ENCODE measurements at places on chromosomes 11 and 22.
A peak's percentile ranks its signal among the peaks of the same experiment; 100 is the strongest.

DNA sequence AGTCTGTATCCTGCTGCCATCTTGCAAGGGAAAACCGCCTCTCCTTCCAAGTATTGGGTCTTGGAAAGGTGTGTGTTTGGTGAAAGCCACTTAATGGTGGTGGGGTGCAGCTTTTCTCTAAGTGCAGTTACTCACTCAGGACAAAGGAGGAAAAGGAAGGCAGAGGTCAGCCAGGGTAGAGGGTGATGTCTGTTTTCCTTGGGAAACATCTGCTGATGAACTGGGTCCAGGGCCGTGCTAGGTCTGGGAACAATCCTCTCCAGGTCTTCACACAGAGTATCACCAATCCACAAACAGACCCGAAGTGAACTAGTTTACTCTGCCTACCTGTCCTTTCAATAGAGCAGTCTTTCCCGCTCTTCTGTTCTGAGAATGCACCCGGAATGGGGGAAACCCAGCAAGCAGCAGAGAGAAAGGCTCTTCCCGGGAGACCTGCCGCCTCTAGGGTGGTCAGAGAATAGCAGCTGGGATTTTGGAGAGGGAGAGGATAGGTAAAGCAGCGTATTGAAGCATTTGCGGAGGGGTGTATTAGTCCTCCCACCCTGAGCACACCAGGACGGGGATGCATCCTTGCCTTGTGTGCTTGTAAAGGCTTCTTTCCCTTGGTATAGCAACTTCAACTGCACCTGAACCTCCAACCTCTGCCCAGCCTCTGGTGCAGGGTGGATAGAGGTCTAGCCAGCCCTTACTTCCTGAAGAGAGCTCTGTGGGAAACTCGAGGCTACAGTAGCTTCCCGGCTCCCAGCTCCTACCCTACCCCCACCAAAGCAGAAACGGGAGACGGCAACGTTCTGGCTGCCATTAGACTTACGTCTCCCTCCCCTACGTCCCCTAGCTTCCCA lies 20.7 kb downstream of the LHFPL7 start:
- DNase-seq: no peak

DNA sequence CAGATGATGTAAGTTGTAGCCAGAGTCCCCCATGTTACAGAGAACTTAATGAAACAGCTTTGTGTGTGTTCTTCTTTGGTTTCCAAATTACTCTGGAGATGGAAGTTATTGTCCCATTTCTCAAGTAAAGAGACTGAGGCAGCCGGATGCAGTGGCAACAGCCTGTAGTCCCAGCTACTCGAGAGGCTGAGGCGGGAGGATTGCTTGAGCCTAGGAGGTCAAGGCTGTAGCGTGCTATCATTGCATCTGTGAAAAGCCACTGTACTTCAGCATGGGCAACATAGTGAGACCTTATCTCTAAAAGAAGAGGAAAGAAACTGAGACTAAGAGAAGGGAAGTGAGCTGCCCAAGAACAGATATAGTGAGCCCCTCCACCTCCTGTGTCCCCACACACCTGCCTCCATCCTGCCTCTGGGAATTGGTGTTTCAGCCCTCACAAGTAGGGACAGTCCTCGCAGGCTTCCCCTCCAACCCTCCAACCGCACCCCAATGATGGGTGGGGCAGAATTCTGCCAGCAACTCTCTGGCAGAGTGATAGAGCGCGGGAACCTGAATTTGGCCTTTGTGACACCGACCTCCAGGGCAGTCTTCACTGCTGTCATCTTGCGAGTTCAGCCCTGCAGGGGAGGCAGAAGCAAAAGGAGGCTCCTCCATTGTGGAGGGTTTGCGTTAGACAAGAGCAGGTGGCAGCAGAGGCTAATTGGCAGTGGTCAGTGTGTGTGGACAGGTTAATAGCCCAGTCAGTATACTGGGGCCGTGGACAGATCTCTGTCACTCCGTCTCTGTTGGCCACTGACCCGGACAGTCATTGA lies 1.6 kb downstream of the PDXP start:
- DNase-seq: no peak

DNA sequence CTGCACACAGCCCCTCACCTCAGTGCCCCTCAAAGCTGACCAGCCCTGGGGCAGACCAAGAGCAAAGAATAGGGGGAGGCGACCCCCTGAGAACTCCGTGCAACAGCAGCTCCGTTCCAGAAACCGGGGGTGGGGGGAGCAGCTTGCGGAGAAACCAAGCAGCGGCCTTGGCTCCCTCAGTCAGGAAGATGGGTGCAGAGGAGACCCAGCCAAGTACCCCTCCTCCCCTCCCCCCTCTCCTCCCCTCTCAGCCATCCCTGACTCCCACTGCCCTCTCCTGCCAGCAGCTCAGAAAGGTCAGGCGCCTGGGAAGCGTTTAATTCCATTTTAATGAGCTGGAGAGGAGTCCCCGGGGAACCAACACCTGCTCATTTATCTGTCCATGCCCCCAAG lies 78.9 kb downstream of the PDE2A start:
- no peak for DNase-seq

GRCh38 chr22:44664149-44664548 lies 37.9 kb upstream of the PRR5 start:
- DNase-seq: peak; percentile 75

DNA sequence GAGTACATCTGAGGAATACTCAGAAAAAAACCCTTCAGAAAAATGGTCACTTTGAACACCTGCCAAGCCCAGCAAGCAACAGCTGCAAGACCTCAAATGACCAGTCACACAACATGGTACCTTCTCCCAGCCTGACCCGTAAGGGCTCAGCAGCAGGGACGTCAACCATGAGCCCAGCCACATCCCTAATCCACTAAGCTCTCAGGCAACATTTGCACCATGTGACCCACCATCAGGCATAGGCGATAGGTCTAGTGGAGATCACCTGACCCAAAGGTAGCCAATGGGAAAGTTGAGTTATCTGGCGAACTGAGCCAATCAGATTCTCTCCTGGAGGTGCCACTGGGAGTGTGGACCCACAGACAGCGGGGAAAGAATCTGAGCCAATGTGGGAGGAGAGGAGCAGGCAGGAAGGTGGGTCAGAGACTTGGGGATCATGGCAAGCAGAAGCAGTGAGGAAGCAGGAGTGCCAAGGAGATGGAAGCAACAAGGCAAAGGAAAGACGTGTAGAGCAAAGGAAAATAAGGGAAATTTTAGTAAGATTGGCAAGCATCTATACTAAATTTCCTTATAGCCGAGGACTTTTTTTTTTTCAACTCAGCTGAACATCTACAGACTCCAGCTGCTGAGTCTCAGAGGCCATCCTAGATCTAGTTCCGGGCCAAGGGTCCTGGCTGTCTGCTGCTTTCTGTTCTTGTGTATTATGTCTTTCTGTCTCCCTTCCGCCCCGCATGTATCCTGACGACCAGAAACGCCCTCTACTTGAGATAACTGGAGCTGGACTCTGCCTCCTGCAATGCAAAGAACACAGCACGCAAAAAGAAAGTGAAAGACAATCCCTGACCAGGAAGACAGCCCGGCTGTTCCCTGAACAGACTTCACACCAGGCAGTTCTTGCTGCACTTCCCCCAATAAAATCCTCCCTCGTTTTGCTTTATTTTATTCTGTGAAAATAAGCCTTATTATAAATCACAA lies 11.0 kb upstream of the PLAAT2 start:
- peak; percentile 72 for DNase-seq

DNA sequence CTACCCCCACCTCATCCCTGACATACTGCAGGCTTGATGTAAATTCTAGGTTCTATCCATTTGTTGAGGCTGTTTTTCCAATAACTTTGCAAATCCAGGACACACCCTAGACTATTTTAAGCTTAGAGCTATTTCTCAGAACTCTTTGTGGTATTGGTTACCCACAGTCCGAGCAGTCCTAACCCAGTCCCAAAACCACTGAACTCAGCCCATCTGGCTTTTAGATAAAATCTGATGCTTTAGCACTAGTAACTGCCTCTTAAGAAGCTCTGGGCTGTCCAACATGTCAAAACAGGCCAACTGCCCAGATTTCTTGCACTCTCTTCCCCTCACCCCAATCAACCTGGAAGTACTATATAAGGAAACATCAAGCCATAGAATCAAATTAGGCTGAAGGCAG lies 344.4 kb upstream of the CADM1 start:
- no peak for DNase-seq

DNA sequence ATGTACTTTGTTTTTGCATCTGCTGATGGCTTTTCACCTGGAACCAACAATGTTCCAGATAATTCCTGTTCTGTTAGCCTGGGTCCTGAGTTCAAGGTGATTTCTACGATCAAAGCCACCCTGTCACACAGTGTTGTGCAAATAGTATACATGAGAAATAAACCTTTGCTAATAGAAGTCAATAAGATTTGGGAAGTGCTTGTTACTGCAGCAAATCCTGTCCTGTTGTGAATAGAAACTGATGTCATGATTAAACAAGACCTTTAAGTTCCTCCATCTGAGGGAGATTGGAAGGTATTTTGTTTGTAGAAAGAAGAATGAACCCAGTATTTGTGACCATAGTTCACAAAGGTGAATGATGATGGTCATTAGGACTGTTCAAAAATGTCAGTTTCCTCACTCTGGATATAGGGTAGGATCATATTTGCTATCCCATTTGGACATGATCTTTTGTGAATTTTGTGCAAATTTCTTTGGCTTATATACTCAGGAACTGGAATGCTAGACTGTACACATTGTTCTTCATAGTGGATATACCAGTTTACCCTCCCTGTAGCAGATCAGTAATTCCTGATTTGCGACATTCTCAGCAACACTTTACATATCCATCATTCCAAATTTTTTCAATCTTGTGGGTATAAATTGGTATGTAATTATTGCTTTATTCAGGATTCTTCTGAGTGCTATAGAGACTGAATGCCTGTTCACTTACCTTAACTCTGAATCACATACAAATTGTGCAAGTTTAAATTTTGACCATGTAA lies 428.5 kb downstream of the METTL15 start:
- DNase-seq: no peak

- no peak for DNase-seq
Observed at GRCh38 chr11:74492084-74492483, 1.4 kb downstream of the LIPT2 start.

GRCh38 chr11:65556470-65557279 lies 1.5 kb downstream of the LTBP3 start:
- DNase-seq: peak; percentile 41

- no peak for DNase-seq
Observed at GRCh38 chr11:85385547-85385946, 241.6 kb downstream of the DLG2 start.

- peak; percentile 56 for DNase-seq
Observed at GRCh38 chr11:76209973-76210930, 4.0 kb upstream of the WNT11 start.

- no peak for DNase-seq
Observed at GRCh38 chr11:20873054-20873453, 203.7 kb downstream of the NELL1 start.

DNA sequence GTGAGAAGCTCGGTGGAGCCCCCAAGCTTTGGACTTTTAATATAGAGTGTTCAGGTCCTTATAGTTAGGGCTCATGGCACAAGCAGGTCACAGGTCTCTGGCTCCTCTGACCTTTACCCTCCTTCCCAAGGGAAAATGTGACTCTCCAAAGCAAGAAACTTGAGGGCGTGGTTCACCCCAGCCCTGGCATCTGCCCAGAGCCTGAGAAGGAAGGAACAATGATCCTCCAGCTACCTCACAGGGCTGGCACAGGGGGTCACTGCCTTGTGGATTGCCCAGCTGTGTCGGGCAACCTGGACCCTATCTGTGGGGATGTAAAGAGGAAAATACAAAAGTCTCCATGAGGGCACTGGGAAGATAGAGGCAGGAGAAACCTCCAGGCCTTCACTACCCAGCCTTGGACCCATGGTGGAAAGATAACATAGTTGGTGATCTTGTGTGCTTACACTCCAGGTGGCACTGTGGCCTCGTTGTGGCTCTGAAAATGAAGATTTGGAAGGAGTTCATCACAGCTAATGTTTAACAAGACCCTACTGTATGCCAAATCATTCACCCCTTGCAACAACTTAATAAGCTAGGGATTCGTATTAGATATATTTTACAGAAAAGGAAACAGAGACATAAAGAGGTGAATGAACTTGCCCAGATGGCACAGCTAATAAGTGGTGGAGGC lies 3.8 kb upstream of the ZNF195 start:
- DNase-seq: no peak

GRCh38 chr22:39300186-39300830 lies 19.1 kb downstream of the RPL3 start:
- DNase-seq: no peak

DNA sequence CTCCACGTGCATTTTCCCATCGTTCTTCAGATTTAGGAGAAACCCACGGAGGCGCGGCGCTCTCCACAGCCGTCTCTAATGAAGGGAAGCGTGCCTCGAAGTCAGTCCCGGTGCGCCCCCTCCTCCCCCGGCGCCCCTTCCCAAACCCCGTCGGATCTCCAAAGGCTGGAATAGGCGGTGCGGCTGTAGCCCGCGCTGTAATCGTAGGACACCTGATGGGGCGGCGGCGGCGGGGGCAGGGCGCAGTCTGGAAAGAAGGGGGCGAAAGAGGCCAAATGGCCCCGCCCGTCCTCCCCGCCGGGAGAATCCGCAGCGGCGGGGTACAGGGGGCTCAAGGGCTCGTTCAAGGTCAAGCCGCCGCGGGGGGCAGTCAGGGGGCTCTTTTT lies 1.3 kb downstream of the FAM181B start:
- no peak for DNase-seq

DNA sequence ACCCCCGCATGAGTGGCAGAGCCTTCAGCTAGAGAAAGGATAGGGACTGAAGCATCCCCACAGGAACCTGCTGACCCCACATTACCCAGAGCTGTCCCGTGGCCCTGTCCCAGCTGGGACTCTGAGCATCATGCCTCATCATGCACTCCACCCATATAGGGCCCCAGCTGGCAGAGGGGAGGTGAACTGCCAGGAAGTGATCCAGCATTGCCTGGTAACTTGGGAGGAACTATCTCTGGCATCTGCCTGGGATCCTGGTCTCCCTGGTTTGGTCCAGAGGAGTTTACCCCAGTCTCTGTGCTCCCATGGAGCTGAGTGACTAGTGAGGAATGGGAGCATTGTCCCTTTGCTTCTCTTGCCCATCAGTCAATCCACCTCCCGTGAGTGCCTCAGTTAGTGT lies 228.8 kb downstream of the GRIK4 start:
- DNase-seq: no peak

DNA sequence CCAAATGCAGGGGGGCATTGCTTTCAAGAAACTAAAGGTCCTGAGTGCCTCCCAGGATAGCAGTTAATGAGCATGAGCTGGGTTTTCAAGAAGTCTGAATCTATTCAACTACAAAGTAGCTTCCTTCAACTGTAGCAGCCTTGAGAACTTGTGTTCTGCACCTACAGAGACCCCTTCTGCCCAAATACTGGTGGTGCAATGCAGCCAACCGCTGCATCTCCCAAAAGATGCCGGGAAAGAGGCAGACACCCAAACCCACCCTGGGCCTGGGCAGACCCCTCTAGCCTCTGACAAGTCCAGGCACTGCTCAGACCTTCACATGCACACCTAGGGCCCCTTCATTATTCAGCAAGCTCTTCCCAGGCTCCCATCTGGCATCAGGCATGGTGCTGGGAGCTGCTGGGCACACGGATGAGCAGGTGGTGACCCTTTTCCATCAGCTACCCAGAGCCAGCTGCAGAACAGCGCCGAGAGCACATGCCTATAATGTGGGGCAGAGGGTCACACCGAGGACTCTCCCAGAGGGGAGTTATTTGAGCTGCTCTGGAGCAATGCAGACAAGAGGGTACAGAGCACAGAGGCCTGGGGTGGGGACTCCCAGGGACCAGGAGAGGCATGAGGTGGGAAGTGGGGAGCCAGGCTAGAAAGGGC lies 44.9 kb upstream of the ETS1 start:
- DNase-seq: peak; percentile 60

- no peak for DNase-seq
Observed at GRCh38 chr11:95739108-95739938, 50.3 kb downstream of the FAM76B start.

Data from activated naive CD4-positive, alpha-beta T cell treated with anti-CD3 and anti-CD28 coated beads, Interleukin-2, amount 10 ng/mL, durations not matched to agents 7 days and 5 days (primary cell).